HT1080 (cell line): ENCODE measurements at places on chromosomes 12 and 14. TPM values are rescaled to one million over a fixed set of nuclear protein-coding genes. Genes with fewer than 3 reads are reported as not detected.

Gene GLIPR1L1
- not detected in 2 replicates for total RNA-seq

Gene SLCO1B1
- total RNA-seq, result 0.07 TPM in 1 of 2 replicates, not detected in the other

DNA sequence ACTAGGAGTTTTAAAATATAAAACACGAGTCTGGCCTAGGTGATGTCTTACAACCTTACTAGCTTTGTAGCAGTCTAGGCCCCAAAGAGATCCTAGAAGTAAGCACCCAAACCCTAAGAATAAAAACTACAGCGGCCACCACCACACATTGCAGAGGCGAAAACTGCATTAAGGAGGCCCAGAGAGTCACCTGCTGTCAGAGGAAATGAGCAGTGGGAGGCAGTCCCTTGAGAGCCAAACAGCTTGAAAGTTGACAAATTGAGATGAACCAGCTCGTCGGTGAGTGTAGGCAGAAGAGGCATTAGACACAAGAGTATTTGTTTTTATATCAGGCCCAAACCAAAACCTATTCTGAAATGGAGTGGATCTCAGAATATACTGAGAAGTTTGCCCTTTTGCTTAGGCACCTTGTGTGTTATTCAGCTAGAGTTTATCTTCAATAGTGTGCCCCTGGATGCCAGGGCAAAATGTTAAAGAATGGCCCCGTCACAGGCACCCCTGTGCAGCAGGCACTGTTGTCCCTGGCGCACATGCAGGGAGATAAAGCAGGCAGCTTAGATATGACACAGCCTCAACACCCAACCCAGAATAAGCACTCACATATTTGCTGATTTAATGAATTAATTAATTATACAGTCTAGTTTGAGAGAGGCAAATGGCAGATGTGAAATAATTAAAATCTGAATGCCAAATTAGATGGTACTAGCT, 56.7 kb downstream of the TTC7B start:
- DNase-seq, result no peak

DNA sequence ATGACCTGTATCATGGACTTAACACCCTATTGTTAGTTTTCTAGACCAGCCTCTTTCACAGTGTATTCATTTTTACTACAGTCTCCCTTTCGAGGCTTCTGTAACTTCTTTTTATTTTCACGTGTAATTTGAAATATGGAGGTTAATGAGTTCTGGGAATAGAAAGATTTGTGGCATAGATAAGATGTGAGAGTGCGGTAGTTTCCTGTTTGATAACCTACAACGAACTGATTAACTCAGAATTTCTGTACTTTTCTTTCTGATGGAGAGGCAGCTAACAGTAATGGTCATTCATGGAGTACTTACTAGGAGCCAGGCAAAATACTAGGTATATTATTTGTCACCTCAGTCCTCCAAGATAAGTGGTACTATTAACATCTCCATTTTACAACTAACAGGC, 21.2 kb downstream of the POLR3B start:
- no peak for DNase-seq

Gene LTBR
- total RNA-seq, result 84.7 and 105 TPM in 2 replicates

DNA sequence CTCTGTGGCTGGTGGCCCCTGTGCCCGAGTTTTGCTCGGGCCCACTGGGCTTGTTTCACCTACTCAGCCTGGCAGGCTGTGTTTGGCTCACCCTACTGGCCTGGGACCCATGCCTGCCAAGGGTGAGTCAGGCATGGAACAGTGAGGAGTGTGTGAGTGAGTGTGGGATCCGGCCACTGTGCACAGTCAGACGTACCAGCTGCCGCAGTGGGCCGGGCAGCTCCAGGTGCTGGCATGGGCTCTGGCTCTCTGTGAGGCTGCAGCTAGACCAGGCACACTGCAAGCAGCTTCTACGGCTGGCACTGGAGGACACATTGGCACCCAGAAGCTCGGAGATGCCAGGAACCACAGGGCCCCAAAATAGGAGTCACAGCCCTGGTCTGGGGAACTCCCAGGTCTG, 40.6 kb downstream of the HSD17B6 start:
- peak; percentile 72 for DNase-seq

DNA sequence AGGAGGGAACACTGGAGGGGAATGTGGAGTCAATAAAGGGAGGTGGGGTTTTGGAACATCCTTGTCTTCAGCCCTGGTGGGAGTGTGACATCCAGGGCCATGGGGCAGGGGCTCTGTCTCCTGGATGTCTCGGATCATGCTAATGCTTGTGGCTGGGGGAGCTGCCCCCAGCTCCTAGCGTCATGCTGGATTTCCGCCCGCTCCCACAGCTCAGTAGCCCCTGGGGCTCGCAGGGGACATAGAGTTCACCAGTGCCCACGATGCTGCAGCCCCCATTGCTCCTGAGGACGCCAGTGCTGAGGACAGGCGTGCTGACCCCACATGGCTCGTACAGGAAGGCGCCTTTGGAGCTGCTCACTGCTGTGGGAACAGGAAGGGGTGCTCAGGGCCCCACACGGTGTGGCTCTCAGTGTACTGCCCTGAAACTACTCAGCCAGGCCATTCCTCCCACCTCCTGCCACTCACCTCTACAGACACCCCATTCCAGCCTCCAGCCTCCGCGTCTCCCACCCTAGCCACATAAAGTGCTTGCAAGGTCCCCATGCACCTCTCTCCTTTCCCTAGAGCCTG, 9.5 kb upstream of the KRT84 start:
- no peak for DNase-seq

DNA sequence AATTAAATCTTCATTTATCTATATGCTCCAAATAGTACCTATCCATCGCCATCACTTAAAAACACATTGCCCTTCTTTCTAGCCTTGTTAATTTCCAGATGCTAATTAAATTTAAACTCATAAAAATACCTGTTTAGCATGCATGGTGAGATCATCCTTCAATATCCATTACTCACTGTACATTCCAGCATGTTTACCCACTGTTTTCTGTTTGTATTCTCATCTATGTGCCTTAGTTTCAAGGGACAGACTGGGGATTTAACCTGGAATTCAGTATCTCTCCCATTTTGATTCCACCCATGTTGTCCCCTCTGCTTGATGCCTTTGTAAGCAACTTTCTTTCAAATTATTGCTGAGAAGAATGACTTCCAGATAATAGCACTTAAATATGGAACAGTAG, 208.0 kb downstream of the SPTSSA start:
- no peak for DNase-seq

- DNase-seq, result peak; percentile 25
Observed at GRCh38 chr12:24845615-24846014, 103.3 kb downstream of the BCAT1 start.

- no peak for DNase-seq
Observed at GRCh38 chr14:105938055-105938863, 411.9 kb downstream of the TMEM121 start.

GRCh38 chr14:37848985-37849621, 253.7 kb downstream of the TTC6 start:
- no peak for DNase-seq

DNA sequence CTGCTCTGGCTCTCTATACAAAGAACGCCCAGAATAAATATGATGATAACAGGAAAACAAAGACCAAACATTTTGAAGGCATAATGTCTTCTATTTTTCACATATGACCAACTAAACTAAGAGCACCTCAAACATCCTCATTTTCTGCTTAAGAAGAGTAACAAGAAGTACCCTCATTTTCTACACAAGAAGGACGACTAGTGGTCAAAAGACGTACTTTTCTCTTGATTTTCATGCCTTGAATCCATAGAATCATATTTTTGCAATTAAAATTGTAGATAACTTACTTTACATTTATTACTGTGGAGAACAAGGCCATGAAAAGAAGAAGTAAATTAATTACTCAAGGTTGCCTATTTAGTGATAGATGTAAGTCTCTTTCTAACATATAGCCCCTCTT, 358.6 kb downstream of the DUSP6 start:
- DNase-seq, result peak; percentile 52

DNA sequence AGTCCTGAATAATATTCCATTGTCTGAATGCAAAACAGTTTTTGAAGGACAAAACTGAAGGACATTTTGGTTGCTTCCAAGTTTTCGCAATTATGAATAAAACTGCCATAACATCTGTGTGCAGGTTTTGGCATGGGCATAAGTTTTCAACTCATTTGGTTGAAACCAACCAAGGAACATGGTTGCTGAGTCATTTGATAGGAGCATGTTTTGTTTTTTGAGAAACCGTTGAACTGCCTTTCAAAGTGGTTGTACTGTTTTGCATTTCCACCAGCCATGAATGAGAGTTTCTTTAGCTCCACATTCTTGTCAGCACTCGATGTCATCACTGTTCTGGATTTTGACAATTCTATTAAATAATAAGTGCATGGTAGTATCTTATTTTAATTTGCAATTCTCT, 23.0 kb upstream of the GSG1 start:
- no peak for DNase-seq

Gene GPR84
- total RNA-seq, result not detected in 2 replicates

- no peak for DNase-seq
Observed at GRCh38 chr12:101207086-101207780, 2.8 kb downstream of the SLC5A8 start.

DNA sequence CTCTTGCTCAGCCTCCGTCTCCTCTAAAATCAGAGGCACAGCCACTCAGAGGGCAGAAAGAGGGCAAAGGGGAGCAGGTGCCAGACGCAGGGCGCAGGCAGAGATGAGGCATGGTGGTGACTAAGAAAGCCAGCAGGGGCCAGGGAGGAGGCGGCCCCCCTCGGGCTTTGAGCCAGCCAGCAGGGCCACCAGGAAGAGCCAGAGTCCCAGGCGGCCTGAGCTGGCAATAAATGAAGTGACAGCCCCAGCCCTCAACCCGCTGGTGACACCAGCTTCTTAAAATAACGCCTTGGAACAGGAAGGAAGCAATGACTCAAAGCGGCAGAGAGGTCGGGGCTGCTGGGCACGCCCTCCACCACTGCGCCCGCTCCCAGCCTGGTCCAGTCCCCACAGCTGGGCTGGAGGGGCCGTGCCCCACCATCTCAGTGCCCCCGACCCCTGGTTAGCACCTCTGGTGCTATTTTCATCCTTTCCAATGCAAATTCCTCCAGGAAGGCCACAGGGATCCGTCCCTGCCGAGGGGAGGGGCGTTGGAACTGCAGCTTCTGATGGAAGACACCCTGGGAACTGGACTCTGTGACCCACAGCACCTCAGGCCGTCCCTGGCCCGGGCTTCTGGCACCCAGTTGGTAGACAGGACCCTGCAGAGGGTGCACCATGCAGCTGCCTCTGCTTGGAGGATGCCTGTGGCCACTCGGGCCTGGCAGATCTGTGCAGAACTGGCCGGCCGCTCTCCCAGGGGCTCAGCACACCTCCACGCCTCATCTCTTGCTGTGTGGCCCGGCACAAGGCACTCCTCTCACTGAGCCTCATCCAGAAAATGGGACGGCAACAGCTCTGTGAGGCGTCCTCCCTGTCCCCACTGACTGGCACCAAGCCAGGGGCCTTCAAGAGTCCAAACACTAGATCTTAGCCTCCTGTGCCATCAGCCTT, 113.7 kb downstream of the NCOR2 start:
- peak; percentile 96 for DNase-seq

Gene CDH24
- total RNA-seq, result 15.3 and 18.2 TPM in 2 replicates

Gene PPP2R3C
- total RNA-seq, result 20.8 and 24.2 TPM in 2 replicates

Gene CTSG
- total RNA-seq, result not detected in 2 replicates

DNA sequence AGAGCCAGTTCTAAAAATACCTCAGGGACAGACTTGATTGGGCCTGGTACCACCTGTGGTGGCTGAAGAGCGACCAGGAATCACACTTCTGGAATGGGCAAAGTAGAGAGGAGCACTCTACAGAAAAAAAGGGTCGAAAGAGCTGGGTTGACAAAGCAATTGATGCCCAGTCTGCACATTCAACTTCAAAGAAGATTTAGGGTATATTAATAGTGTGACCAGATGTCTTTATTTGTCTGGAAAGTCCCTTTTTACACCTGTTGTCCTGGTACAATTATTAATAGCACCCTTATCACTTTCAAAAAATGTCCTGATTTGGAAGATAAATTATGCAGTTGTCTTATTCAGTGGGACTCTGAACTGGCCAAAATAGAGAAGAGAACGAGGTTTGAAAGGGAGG, 137.5 kb downstream of the DYRK2 start:
- DNase-seq, result no peak

GRCh38 chr14:55711175-55711811, 131.3 kb downstream of the KTN1 start:
- DNase-seq, result peak; percentile 64

GRCh38 chr12:5963515-5963914, 18.5 kb upstream of the ANO2 start:
- no peak for DNase-seq

Gene ST8SIA1
- 2.5 and 3.5 TPM in 2 replicates for total RNA-seq

Gene MYRFL
- not detected in 2 replicates for total RNA-seq

Gene RASAL1
- not detected in 2 replicates for total RNA-seq

DNA sequence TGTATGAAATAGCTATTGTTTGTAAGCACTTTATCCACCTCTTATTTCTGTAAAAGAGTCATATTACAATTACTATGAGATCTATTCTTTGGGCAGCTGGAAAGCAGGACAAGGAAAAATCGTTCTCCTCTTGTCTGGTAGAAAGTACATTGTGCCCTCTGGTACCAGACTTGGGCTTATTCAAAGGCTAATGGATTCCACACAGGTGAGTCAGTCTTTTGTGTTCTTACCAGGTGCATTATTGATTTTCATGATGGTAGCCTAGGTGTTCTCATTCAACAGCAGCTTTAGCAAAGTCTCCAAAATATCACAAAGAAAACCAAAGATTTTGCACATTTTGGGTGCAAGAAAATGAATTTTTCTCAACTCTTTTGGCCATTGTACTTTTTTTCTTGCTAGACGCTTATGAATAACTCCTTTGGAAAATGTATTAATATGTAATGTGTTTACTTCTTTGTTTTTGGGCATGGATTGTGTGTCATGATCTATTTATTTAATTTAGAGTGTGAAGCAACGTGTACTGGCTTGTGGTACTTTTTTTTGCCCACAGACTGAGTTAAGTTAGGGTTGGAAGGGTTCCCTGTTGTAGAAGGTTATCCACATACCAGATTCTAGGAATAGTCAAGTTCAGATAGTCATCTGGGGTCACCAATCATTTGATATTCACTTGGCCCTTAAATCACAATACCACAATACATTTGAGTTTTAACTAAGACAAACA, 26.2 kb downstream of the MNAT1 start:
- no peak for DNase-seq

- peak; percentile 90 for DNase-seq
Observed at GRCh38 chr14:35374263-35374712, 30.3 kb downstream of the NFKBIA start.

Gene CD163
- not detected in 2 replicates for total RNA-seq

Gene RFX4
- total RNA-seq, result not detected in 2 replicates

DNA sequence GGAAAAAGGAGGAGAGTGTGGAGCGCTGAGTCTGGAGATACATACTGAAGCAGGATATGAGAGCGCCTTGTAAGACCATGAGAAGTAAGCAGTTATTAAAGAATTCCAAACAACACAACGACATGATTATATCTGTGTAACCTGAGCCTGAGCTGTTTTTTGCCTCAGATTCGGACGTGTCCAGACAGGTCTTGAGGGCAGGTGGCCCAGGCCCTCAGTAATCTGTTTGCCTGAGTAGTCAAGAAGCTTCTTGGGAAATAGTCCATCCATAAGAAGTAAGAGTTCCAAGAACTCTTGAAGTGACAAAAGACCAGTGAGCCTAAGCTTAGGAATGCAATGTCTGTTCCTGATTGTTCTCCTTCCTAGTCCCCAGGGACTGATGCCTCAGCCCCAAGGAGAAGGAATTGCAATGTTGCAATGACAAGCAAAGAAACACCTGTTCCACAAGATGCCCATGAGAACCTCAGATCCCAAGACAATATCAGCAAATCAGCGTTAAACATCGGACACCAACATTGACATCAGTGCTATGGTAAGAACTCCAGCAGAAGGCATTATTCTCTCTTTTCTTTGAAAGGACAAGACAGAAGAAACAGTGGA, 34.7 kb upstream of the ADAMTS20 start:
- DNase-seq, result no peak
